ENCODE measurements at places on chromosomes 16 and 17.
A peak's percentile ranks its signal among the peaks of the same experiment; 100 is the strongest.

- no peak for DNase-seq
Measured at GRCh38 chr17:43787728-43788127, 7.5 kb downstream of the CFAP97D1 start.

- peak; percentile 14 for DNase-seq
Measured at GRCh38 chr16:50467943-50468748, 80.0 kb upstream of the NKD1 start.

DNA sequence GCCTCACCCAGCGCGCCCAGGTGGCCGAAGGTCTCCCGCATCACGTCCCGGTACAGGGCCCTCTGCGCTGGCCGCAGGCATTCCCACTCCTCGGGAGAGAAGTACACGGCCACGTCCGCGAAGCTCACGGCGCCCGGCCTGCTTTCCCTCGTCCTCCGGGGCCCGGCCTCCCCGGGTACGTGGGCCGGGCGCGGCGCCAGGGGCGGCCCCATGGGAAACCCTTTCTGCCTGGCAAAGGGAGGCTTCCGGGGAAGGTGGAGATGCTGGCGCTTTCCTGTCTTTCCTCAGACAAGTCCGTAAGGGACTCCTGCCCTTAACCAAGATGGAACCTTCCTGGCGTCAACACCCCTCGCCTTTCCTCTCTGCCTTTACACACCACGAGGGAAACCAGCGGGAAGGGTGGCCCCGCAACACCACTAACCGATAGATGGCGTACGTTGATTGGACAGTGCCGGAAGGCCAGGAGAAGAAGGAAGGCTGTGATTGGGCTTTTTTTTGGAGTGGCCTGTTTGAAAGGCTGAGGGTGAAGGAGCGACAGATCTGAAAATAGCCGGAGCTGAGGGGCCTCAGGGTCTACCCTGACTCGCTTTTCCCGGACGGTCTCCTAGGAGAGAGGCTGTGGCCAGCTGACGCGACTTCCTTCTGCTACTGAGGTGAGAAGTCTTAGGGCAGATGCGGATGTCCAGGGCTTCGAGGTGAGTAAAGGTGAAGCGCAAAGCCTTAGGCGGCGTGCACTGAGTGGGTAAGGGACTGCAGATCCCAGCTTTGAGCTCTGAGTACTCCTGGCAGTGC, at the start of gene ZNF785:
ZNF785 (minus strand) TSS at position 298 of the 792 bp plus-strand sequence; CDS start at position 212, 86 bp downstream.
- peak; percentile 92 for DNase-seq

GRCh38 chr16:83689385-83689831, 118.4 kb upstream of the HSBP1 start:
- DNase-seq = no peak

- no peak for DNase-seq
Measured at GRCh38 chr16:83742124-83742899, 65.5 kb upstream of the HSBP1 start.

GRCh38 chr17:50560931-50561745, 623 bp downstream of the CACNA1G start:
- no peak for DNase-seq

DNA sequence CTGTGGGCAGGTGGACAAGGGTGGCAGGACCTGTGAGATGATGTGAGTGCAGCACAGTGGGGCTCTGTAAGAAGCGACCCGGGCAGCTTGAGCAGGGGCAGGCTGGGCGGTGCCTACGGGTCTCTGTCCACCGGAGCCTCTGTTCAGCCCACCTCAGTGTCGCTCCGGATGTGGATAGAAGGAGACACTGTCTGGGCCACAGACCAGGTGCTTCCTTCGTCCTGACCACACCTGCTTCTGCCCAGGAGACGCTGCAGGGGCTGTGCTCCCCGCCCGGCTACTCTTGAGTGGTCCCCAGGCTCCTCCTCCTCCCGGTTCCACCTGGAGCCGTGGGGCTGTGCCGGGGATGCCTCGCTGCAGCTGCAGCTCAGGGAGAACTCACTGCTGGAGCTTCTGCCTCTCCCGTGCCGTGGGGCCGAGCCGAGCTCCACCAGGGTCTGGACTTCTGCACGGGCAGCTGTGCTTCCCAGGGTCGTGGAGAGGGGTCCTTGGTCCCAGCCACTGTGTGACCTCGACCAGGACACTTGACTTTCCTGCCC, 21.5 kb downstream of the METRNL start:
- no peak for DNase-seq

GRCh38 chr17:41563607-41564170, 8.2 kb downstream of the KRT9 start:
- no peak for DNase-seq

- no peak for DNase-seq
Measured at GRCh38 chr16:88192601-88193000, 190.2 kb upstream of the ZNF469 start.

DNA sequence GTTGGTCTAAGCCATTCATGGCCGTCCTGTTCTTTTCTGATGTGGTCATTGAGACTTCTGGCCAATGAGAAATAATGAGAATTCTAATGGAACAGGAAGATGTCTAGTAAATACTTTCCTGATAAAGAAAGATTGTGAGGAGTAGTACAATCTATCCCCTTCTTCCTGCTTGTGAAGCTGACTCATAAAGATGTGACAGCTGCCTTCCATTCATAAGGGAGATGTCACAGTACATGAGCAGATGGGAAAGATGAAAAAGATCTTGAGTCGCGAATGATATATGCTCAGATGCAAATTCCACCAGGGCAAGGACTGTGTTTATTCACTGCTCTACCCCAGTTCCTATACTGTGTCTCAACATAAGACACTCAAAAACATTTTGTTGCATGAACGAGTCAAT, 111.7 kb upstream of the FOXF1 start:
- DNase-seq = no peak

DNA sequence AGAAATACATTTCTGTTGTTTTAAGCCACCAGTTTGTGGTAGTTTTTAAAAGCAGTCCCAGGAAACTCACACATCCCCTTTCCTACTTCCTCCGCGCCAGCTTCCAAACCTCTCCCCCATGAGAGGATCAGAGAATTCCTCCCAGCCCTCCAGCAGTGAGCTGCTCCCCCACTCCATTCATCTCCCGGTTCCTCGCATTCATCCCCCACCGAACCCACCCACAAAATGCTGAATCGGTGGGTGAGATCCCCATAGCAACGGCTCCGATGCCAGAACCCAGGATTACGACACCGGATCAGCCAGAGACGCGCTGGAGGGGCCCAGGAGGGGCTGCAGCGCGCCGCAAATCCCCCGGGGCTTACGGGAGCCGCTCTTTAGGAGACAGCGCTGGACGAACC, 251.4 kb upstream of the RPL38 start:
- DNase-seq = no peak

- no peak for DNase-seq
Measured at GRCh38 chr16:49269201-49269600, 12.4 kb downstream of the CBLN1 start.

- no peak for DNase-seq
Measured at GRCh38 chr17:80002690-80003490, 32.8 kb downstream of the TBC1D16 start.
